Stimulated activated CD4-positive, alpha-beta T cell treated with anti-CD3 and anti-CD28 coated beads, Interleukin-4, amount 100 ng/mL, for 4 hours (primary cell): ENCODE measurements at places on chromosomes 4 and X.

DNA sequence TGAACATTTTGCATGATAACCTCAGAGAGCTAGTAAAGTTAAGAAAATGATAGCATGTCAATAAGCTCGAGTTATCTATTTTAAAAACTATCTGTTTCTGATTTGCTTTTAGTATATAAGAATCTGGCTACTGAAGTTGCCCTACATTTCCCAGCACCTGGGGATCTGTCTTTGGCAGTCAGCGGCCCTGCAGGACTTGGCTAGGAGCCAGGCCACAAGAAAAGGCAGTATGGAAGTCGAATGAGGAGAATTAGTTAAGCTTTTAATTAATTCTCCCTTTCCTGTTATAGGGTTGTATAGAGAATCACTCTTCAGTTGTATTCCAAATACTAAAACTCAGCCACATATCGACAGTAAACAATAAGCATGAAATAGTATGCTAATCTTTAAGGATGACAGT lies 22.7 kb downstream of the POU4F2 start:
- DNase-seq, result no peak

GRCh38 chrX:13235930-13236329 lies 83.9 kb downstream of the ATXN3L start:
- DNase-seq, result no peak

DNA sequence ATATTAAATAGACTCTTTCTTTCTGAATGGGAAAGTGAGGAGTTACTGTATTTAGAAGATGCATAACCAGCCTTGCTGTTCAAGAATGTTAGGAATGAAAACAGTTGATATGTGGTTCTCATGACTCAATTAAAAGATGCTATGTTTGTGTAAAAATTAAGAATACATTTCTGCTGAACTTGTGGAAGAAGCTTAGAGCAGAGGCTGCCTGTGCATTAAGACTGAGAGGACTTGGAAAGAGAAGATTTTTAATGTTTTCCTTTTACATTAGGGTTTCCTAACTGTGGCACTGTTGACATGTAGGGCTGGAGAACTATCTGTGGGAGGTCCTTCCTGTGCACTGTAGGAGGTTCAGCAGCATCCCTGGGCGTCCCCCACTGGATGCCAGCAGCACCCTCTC lies 137.7 kb downstream of the GPR143 start:
- DNase-seq, result no peak

DNA sequence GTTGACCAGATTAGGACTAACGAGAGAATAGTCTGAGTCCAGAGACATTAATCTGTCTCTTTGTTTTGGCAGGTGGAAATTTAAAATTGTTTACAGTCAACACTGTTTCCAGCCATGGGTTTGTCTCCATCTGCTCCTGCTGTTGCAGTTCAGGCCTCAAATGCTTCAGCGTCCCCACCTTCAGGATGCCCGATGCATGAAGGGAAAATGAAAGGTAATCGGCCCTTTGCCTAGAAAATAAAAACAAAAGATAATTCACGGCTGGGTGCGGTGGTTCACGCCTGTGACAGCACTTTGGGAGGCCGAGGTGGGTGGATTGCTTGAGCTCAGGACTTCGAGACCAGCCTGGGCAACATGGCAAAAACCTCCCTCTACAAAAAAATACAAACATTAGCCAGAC lies 815 bp downstream of the HCCS start:
- DNase-seq, result no peak

DNA sequence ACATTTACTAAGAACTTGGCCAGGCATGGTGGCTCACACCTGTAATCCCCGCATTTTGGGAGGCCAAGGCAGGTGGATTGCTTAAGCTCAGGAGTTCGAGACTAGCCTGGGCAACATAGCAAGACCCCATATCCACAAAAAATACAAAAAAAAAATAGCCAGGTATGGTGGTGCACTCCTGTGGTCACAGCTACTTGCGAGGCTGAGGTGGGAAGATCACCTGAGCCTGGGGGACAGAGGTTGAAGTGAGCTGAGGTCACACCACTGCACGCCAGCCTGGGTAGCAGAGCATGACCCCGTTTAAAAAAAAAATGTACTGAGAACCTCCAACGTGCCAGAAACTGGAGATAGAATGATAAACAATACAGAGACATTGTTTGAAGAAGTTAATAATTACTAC lies 8.0 kb downstream of the OPRPN start:
- no peak for DNase-seq

GRCh38 chrX:120016068-120016441 lies 61.4 kb downstream of the RHOXF2B start:
- no peak for DNase-seq

GRCh38 chr4:77201857-77202256 lies 44.9 kb downstream of the CCNG2 start:
- no peak for DNase-seq

DNA sequence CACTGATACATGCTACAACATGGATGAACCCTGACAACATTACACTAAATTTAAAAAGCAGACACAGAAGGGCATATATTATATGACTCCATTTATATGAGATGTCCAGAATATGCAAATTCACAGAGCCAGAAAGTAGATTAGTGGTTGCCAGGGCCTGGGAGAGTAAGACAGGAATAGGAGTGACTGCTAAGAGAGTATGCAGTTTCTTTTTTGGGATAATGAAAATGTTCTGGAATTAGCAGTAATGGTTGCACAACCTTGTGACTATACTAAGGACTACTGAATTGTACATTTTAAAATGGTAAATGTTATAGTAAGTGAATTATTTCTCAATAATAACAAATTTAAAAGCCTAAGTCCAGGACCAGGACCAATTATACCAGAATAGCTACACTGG lies 29.5 kb upstream of the NUP54 start:
- DNase-seq, result no peak

DNA sequence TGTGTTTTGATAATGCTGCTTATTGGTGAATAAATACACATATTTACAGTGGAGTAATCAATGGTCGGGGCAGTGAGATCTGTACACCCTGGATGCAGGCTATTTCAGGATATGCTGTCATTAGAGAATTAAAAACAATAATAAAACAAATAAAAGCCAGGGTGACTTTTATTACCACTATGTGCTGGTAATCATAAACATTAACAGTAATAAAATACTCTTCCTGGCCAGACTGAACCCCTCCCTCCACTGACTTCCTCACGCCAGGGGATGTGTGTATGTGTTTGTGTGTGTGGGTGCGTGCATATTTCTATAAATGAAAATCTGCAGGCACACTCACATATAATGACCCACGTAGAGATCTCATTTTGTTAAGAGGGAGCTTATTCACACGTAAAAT lies 98.0 kb upstream of the MAP9 start:
- DNase-seq, result no peak

GRCh38 chrX:131975851-131976250 lies 47.3 kb upstream of the STK26 start:
- no peak for DNase-seq

GRCh38 chr4:5435823-5436222 lies 272.5 kb downstream of the EVC2 start:
- no peak for DNase-seq

GRCh38 chr4:57154191-57154590 lies 44.0 kb upstream of the IGFBP7 start:
- no peak for DNase-seq

DNA sequence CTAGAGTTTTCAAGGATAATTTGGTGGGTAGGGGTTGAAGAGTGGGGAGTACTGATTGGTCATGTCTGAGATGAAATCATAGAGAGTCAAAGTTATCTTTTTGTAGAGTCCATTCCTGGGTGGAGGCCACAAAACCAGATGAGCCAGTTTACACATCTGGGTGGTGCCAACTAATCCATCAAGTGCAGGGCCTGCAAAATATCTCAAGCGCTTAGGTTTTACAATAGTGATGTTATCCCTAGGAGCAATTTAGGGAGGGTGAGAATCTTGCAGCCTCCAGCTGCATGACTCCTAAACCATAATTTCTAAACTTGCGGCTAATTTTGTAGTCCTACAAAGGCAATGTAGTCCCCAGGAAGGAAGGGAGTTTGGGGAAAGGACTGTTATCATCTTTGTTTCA lies 988.3 kb upstream of the LCORL start:
- DNase-seq, result no peak

- DNase-seq, result no peak
Observed at GRCh38 chr4:100208964-100209363, 18.7 kb upstream of the DDIT4L start.

GRCh38 chr4:61507091-61507490 lies 307.0 kb downstream of the ADGRL3 start:
- no peak for DNase-seq

GRCh38 chr4:85491527-85491926 lies 16.6 kb downstream of the ARHGAP24 start:
- DNase-seq, result no peak

DNA sequence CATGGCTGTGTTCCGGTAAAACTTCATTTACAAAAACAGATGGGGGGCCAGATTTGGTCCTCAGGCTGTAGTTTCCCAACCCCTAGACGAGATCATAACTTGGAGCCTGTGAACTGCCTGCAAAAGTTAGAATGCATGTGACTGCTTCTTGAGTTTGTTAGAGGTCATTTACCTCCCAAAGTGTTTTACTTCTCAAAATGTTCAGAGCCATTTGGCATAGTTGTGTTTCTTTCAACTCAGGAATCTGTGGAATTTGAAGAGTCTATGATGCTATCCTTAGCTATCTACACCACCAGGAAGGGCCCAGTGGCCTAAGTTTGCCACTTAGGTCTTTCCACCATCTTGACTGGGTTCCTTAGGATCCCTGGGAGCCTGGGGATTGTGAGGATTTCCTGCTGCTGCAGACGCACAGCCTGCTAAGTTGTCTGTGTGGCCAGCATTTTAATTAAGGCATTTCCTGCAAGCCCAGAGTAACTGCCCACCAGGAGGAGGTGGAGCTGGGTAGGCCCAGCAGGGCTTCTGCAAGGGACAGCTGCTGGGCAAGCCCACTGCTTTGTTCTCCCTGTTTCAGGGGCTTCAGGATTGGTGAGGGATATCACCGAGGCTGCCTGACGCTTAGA lies 53.1 kb downstream of the CCNI start:
- DNase-seq, result no peak

GRCh38 chrX:57929373-57929772 lies 19.1 kb upstream of the ZXDA start:
- DNase-seq, result no peak

GRCh38 chrX:103733017-103733416 lies 22.3 kb downstream of the TMEM31 start:
- DNase-seq, result no peak

DNA sequence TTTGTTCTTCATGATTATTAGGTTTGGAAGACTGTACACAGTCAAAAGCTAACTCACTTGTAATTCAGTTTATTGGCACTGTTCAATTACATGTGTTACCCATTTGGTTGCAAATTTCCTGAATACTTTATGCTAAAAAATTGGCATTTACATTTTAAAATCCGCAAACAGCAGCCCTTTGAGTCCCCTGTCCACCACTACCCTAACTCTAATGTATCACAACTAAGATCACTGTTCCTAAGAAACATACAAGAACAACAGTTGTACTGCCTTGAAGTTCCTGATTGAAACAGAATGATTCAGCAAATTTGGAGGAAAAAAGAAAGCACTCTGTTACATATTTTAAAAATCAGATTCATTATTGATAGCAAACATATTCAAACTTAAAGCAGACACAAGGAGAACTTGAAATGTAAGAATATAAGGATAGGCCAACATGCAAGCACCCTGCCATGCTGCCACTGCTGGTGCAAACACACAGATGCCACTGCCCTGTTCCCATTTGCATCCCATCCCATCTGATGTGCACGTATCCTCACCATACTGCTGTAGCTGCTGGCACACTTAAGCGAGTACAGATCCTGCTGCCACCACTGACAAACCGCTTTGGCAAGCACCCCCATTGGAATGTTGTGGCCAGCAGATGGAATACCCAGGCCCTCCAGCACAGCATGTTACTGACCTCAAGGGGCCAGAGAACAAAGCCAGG lies 343.4 kb downstream of the PPP1R2C start:
- no peak for DNase-seq

DNA sequence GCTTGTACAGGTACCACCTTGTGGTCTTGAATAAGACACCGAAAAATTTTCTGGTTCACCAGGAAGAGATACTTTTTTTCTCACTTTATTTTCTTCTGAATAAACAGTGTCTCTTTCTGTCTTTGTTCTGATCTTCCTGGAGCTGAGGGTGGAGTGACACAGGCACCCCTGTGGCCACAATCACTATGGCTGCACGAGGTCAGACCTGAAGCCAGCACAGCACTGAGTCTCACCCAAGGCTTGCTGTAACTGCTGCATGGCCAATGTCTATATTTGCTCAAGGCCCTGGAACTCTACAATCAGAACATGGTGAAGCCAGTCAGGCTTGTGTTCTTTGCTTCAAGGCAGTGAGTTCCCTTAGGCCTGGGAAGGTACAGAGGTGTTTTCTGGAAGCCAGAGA lies 87.2 kb downstream of the GPR174 start:
- DNase-seq, result no peak

DNA sequence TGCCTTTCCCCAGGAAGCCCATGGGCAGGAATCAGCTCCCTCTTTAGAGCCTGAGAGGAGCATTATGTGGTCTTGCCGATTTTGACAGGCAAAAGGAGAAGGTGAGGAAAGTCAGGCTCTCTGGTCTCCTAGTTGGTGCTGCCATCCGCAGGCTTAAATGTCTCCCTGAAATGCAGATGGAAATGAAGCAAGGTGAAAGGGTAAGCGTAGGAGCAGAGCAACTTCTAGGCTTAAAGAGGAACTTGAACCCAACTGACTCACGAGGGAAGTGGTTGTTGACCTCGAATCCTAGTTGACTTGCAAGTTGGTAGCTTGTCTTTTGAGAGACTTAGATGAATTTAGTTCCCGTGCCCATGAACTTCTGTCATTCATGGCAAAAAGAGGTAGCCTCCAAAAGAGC lies 205.9 kb downstream of the PTTG2 start:
- DNase-seq, result no peak

DNA sequence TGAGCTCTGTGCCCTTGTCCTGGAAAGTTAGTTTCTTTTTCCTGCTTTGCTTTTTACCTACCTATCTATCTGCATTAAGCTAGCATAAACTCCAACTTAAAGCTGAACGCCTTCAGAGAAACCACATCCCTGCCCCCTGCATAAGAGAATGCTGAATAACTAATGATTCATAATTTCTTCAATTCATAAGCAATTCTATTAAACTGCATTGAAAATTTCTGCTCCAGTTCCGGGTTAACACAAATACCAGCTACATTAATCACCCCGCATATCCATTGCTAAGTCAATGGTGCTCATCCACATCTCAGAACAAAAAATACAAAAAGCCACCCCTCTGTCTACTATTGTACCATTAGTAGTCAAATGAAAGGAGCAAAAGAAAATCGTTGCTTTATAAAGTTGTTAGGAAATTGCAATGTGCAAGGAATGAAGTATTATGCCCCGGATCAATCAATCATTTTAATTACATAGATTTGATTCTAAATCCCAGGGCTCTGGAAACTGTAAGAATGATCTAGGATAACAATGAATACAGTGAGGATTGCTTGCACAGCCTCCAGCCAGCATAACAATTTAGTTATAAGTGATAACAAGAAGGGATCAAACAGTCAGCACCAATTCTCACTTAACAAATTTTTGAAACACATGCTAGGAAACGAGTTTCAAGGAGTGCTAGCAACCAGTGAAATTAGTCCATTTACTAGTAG lies 106.8 kb downstream of the ELOVL6 start:
- DNase-seq, result no peak

GRCh38 chrX:29617725-29618124 lies 597.6 kb upstream of the MAGEB2 start:
- no peak for DNase-seq
